HS-5 (cell line): ENCODE measurements at places on chromosomes 1 and 21.

GRCh38 chr1:236514703-236515442 lies 8.9 kb upstream of the LGALS8 start:
- no peak for DNase-seq

GRCh38 chr21:41023936-41024335 lies 144.0 kb upstream of the BACE2 start:
- DNase-seq, result no peak

GRCh38 chr1:23930270-23930669 lies 17.1 kb upstream of the CNR2 start:
- no peak for DNase-seq

GRCh38 chr1:113282008-113282892 lies 108.1 kb upstream of the MAGI3 start:
- DNase-seq, result no peak

- no peak for DNase-seq
Observed at GRCh38 chr1:236343246-236343870, 50.7 kb upstream of the EDARADD start.

DNA sequence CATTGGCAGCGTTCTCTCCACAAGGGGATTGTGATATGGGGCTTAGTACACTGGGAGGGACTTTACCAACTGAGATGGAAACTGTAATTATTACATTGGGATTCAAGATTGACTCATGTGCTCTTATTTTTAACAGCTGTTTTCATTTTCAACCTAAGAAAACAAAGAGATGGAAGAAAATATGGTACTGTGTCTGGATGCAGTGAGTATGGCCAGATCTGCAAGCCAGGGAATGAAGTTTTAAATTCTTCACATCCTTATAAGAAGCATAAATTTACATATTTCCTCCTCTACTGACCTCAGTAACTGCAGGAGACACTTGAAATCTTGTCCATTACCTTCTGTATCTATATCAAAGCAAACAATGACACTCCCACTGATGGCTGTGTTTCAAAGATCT lies 81.5 kb upstream of the EDEM3 start:
- no peak for DNase-seq

DNA sequence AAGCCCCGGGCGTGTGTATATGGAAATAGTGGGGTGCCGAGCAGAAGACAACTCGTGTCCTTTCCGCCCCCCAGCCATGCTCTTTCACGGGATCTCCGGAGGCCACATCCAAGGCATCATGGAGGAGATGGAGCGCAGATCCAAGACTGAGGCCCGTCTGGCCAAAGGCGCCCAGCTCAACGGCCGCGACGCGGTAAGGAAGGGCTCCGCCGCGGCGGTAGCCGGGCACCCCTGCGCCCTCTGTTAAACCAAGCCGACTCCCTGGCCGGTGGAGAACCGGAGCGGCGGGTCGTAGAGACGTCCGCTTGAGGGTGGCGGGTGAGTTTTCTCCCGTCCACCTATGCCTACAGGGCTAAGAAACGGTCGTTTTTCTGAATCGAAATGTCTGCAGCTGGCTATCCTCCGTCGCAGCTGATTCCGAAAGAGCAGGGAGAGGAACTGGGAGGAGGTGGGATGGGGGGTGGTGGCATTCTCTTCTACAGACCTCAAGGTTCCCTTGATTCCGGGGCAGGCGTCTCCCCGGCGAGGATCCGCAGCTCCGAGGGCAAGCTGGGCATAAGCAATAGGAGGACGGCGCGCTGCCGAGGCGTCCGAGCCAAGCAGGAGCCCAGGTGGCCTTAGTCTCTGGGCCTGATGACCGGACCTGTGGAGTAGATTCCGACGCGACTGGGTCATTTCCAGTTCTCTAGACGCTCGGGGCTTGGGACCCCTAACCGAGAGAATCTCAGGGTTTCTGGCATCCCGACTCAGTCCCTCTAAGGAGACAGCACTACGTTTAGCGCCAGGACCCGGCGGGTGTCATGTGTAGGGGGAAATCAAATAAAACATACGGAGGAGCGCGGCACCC lies 856 bp downstream of the LHX9 start:
- DNase-seq, result no peak

DNA sequence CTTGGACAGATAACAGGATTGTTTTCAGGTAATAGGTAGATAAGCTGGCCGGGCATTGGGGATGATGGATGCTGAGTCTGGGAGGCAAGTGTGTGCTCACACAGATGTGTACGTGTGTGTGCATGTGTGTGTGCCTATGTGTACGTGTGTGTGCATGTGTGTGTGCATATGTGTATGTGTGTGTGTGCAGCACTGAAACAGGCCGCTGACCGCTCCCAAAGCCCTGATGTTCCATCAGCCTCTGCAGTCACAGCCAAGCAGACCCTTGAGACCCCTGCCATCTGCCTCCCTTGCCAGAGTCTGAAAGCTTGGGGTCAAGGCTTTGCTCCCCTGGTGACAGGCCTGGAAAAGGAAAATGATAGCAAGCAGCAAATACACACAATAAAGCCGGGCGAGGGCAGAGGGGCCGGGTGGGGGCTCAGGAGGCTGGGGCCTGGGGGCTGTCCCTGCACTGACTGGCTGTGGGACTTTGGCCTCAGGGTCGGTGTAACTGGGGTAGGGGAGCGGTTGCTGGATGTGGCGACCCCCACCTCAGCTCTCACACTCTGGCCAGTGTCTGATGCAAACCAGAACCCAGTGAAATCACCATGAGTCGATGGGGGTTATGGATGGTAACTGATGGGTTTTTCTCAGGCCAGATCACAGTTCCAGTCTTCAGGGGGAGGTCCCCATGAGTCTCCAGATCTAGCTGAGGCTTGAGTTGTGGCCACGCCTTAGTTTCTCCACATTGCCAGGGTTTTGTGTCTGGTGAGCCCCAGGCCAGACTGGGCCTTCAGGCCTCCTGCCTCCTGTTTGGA lies 9.2 kb upstream of the TNFRSF8 start:
- no peak for DNase-seq

DNA sequence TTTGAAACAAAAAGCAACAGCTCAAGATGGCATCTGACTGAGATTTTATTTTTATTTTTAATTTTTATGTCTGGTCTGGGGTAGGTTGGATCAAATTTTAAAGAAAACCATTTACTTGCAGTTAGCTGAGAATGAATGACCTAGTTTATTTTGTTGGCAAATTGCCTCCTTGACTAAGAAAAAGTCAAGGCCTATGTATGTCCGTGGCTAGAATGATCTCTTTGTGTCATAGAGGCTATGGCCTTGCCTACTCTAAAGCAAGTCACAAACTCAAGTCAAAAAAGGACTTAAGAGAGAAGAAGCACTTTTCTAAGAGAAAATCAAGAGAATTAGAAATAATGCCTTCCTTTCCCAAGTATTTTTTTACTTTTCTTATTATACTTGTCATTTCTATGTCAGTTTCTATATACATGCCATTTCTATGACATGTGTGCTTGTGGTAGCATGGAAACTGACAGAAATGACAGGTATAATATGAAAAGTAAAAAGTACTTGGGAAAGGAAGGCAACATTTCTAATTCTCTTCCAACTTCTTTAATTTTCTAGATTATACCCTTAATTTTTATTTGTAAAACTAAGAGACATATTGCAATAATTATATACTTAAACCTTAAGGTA lies 136.7 kb downstream of the CENPF start:
- no peak for DNase-seq

DNA sequence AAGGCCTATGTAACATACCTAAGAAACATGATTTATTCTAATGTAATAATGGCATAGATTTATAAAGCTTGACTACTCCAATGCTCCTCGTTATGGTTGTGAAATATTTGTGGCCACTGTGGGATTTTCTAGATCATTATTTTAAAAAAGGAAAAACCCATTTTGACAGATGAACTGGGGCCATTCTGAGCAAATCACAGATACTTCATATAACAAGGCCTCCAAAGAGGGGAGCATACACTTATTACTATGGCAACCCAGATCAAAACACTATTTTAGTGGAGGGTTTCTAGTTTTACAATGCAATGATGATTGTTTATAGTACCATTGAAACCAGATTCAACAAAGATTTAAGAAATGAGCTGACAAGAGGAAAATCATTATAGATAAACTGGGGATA lies 346.6 kb downstream of the ZNF326 start:
- no peak for DNase-seq

GRCh38 chr1:79197421-79197820 lies 190.9 kb upstream of the ADGRL4 start:
- no peak for DNase-seq

DNA sequence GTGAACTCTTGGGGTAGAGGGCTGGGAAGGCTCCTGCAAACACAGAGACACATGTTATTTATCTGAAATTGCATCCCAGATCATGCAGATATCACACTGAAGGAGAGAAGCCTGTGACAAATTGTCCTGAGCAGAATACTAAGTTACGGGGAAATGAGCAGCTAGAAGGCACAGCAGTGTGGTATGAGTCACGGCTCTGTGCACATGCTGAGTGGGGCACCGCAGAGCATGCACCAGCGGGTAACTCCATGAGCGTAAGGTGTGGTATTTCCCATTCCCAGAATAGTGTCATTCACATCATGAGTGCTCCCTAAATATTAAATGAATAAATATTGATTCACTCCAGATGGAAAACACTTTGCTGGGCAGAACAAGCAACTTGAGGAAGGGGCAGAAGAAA lies 21.3 kb upstream of the FCRL2 start:
- DNase-seq, result no peak

DNA sequence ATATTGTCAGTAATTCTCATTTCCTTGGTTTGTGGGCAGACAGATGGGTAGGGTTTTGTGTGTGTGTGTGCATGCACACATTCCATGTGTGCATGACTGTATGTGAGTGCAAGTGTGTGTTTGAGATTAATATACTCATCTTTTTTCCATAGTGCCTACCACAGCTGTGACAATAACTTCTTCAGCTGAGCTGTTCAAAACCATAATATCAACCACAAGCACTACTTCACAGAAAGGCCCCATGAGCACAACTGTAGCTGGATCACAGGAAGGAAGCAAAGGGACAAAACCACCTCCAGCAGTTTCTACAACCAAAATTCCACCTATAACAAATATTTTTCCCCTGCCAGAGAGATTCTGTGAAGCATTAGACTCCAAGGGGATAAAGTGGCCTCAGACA lies 149.3 kb downstream of the ADGRL2 start:
- no peak for DNase-seq

DNA sequence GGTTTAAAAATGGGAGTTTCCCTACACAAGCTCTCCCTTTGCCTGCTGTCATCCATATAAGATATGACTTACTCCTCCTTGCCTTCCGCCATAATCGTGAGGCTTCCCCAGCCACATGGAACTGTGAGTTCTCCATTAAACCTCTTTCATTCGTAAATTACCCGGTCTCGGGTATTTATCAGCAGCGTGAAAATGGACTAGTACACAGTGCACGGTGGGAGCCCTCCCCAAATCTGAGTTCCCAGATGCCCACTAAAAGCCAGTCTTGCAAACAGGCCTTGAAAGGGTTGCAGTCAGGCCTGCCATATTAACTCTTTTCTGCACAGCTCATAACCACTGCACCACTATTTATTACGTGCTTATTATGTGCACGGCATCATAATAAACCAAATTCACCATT lies 400.9 kb downstream of the PRDM2 start:
- DNase-seq, result no peak

- DNase-seq, result peak; percentile 92
Observed at GRCh38 chr1:14522926-14523241, 75.6 kb upstream of the KAZN start.

DNA sequence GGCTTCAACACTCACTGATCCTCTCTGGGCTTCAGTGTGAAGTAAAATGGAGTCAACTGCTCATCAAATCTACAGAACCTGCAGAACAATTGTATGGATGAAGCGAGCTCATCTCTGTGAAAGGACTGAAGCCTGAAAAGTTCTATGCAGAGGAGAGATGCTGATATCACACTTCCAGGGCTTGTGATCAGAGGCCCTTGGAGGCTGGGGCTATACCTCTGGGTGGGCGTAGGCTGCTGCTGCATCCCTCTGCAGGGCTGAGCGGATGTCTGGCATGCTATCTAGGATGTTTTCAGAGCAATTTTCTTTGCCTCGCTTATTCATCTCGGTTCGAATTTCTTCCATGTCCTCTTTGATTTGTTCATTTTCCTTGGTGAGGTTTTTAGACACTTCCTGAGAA lies 17.6 kb downstream of the OLFML2B start:
- DNase-seq, result no peak

DNA sequence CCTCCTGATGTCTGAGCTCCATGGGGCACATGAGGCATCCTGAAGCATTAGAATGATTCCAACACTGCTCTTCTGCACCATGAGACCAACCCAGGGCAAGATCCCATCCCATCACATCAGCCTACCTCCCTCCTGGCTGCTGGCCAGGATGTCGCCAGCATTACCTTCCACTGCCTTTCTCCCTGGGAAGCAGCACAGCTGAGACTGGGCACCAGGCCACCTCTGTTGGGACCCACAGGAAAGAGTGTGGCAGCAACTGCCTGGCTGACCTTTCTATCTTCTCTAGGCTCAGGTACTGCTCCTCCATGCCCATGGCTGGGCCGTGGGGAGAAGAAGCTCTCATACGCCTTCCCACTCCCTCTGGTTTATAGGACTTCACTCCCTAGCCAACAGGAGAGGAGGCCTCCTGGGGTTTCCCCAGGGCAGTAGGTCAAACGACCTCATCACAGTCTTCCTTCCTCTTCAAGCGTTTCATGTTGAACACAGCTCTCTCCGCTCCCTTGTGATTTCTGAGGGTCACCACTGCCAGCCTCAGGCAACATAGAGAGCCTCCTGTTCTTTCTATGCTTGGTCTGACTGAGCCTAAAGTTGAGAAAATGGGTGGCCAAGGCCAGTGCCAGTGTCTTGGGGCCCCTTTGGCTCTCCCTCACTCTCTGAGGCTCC lies 11.1 kb upstream of the RASSF5 start:
- no peak for DNase-seq

GRCh38 chr21:29238053-29238966 lies 60.4 kb upstream of the BACH1 start:
- DNase-seq, result no peak

- DNase-seq, result no peak
Observed at GRCh38 chr1:95506736-95507414, 272.9 kb downstream of the RWDD3 start.

- no peak for DNase-seq
Observed at GRCh38 chr1:203408486-203409481, 57.9 kb upstream of the FMOD start.

DNA sequence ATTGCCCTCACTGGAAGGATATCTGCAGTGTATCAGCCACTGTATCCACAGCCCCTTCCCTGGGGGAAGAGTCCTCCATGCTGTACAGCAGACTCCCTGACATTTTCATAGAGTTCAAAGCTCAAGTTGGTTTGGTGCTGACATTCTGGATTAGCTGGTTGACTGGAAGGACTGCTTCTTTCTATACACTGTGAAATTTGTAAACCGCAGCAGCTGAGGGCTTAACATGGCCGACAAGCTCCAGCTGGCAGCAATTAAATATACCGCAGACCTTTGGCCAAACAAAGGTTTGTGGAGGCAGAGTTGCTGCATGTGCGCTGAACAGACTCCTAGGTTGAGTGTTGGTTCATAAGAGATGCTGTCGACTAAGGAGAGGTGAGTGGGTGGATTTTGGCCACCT lies 126.4 kb downstream of the DHRS3 start:
- no peak for DNase-seq

DNA sequence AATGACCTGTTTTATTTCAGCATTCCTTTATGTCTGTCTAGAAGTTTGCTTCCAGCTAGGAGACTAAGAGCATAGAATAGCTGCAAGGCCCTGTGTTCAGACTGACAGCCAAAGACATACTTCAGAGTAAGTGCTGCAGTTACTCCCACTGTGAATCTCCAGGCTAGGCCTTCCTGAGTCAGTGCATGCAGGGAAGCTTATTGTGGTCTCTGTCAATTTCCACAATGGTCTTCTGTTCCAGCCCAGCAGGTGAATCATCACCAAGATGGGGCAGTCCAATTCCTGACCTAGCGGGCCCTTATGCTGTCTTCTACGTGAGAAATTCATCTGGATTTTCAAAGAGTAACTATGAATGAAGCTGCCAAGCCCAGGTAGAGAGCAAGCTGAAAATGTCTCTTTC lies 146.3 kb upstream of the C8B start:
- DNase-seq, result no peak
